ENCODE measurements at places on chromosomes 1 and 21.

- DNase-seq: no peak
Observed at GRCh38 chr1:226665505-226666163, 73.4 kb downstream of the ITPKB start.

DNA sequence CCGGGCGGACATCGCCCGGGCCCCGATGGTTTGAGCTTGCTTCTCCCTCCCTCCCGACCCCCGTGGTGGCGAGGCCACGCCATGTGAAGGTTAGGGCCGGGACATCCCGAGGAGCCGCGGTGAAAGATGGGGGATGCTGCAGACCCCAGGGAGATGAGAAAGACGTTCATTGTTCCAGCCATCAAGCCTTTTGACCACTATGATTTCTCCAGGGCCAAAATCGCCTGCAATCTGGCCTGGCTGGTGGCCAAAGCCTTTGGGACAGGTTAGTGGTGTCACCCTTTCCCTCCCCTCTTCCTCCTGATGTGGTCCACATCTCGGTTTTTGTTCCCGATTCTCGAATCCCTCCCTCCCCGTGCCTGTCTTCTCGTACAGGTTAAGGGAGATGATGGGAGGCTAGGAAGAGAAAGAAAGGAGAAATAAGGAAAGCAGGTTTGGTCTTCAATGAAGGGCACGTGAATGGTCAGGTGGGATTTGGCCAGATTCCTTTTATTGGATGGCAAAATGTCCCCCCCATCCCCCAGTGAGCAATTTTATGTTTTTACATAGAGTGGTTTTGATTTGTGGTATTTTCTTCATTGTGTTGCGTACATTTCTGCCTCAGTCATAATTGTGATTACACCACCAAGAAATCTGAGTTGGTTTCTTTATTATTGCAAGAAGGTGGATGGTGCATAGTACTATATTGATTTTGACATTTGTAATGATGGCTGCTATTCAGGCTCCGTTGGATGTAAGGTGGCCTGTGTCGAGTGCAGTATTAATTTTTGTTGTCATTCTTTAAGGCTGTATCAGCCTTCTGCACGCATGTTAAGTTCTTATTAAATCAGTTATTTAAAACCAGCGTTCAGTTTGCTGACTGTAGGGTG is 1.2 kb downstream of the CAMSAP2 start:
- no peak for DNase-seq

- no peak for DNase-seq
Observed at GRCh38 chr1:162690672-162691434, 58.6 kb downstream of the DDR2 start.

DNA sequence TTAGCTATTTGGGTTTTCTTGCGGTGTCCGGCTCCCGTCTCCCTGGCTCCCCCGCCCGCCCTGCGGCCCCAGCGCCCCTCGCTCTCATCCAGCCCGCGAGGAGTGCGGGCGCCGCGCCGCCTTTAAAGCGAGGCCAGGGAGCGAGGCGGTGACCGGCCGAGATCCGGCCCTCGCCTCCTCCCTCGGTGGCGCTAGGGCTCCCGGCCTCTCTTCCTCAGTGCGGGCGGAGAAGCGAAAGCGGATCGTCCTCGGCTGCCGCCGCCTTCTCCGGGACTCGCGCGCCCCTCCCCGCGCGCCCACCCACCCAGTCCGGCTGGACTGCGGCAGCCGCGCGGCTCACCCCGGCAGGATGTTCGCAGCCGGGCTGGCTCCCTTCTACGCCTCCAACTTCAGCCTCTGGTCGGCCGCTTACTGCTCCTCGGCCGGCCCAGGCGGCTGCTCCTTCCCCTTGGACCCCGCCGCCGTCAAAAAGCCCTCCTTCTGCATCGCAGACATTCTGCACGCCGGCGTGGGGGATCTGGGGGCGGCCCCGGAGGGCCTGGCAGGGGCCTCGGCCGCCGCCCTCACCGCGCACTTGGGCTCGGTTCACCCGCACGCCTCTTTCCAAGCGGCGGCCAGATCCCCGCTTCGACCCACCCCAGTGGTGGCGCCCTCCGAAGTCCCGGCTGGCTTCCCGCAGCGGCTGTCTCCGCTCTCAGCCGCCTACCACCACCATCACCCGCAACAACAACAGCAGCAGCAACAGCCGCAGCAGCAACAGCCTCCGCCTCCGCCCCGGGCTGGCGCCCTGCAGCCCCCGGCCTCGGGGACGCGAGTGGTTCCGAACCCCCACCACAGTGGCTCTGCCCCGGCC is 492 bp downstream of the HLX start:
- peak; percentile 9 for DNase-seq

GRCh38 chr1:6168947-6169586 is 11.1 kb downstream of the CHD5 start:
- no peak for DNase-seq

DNA sequence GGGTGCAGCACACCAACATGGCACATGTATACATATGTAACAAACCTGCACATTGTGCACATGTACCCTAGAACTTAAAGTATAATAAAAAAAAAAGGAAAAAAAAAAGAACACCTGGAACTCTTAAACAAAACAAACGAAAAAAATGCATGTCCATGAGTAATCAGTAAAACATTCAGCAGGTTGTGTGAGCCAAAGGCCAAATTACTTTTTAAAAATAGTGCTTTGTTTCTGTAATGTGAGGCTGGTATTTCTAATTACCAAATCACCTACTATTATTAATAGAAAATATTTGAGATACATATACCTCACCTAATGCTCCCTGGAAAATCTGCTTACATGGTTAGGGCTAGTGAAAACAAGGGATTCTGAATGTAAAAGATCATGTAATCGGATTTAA is 294.4 kb upstream of the NR5A2 start:
- no peak for DNase-seq

DNA sequence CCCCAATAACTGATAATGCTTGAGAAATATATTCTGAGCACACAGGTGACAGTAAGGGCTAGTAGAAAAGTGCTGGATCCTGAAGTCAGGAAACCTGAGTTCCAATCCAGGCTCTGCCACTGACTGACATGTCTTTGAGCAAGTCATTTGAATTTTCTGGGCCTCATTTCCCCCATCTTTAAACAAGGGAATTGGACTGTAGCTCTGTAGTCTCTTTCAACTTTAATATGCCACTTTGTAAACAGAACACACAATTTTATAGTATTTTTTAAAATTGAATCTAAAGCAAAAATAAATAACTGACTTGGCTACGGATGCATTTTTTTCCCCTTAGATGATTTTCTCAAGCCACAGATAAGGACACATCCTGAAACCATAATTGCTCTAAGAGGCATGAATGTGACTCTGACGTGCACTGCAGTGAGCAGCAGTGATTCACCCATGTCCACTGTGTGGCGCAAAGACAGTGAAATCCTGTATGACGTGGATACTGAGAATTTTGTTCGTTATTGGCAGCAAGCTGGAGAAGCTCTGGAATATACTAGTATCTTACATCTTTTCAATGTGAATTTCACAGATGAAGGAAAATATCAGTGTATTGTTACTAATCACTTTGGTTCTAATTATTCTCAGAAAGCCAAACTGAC is 37.0 kb downstream of the LRIG2 start:
- DNase-seq: no peak

DNA sequence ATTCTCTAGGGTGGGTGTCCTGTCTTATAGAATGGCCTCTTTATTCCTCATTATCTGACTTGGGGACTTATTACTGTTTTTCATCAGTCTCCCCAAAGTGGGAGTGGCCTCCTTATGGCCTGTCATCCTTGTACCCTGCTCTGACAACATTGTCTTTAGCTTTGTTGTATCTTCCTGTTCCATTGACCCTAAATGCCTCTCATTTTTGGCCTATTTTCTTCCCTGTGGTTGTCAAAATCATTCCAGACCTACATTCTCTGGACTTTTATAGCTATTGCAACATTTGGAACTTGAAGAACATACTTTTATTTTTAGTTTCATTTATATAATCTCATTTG is 9.7 kb downstream of the SFT2D2 start:
- no peak for DNase-seq

DNA sequence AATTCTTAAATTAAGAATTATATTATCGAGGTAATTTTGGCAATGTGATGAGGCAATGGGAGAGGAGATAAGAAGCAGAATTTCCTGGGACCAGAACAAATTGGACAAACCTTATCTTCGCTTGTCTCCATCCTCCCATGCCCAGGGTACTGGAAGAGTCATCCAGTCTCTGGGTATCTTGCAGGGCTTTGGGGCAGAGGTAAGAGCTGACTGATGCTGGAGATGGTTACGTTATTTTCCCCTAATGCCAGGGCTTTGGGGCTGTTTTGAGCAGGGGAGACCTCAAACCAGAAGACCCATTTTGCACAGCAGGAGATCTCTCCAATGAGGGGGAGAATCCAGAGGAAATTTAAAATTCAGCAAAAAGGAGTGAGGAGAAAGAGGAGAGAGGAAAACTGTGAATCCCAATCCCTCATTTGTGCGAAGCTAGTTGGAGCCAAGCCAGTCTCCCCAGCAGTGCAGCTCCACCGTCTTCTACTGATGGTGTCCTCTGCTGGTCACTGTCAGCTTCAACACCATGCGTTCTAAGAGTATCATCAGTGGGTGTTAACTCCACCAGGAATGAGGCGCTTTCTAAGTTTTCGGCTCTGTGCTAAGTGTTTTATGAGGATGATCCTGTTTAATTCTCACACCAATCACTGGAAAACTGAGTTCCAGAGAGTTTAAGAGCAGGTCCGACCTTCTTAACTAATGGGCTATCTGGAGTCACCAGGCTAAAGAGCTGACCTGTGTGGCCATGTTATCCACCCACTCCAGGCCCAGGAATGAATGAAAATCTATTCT is 86.8 kb upstream of the CD34 start:
- peak; percentile 82 for DNase-seq

- DNase-seq: no peak
Observed at GRCh38 chr1:92031281-92032110, 1.7 kb downstream of the EPHX4 start.

DNA sequence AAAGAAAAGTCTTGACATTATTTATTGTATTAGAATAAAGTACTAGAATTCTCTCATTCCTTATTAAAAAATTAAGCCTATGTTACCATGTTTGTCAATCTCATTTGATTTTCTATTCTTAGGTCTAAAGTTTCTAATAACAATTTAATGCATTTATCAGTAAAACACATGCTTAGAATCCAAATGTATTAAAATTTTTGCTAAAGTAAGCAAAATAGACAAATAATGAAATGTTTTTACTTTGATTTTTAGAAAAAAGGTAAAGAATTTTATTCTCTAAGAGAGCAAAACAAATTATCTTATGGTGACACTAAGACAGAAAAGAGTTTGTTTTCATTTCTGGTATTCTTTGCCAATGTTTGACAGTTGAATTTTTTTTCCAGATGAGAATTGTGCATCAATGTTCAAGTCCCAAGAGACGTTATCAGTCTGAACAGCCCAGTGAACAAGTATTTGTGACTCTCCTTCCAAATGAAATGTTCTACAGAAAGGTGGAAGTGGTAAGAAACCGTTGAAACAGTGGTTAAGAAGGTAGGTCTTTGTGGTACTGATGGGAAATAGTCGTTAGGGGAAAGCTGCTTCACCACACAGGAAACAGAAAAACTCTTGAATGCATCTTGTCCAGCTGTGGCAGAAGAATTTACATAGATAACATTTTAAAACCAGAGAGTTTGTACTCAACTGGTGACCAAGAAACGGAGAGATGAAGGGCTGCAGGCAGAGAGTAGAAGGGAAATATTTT is 402.5 kb downstream of the PTPRC start:
- peak; percentile 90 for DNase-seq

DNA sequence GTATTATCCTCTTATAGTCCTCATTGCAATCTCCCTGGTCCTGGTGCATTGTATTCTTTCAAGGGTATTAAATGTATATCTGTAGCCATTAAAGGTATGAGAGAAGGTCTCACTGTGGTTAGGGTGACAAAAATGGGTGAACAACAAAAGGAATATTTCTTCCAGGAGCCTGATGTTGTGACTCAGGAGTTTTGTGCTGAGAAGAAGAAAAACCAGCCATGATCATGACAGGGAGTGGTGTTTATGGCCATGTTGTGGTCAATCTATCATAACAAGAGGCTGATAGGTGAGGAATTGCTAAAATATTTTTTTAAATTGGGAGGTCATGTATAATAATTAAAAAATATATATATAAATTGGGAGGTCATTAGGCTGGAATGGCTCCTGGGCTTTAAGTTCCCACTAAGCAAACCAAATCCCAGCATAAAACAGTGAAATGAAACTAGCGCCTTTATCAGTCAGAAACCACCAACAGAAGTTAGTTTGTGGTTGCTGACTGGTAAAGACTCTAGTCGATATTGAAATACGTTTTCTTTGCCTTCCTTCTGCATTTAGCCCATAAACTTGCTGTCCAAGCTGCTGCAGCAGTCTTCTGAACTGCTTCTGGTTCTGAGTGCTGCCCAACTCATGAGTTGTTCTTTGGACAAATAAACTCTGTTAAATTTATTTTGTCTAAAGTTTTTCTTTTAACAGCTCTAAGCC is 60.3 kb downstream of the TBX19 start:
- peak; percentile 81 for DNase-seq

DNA sequence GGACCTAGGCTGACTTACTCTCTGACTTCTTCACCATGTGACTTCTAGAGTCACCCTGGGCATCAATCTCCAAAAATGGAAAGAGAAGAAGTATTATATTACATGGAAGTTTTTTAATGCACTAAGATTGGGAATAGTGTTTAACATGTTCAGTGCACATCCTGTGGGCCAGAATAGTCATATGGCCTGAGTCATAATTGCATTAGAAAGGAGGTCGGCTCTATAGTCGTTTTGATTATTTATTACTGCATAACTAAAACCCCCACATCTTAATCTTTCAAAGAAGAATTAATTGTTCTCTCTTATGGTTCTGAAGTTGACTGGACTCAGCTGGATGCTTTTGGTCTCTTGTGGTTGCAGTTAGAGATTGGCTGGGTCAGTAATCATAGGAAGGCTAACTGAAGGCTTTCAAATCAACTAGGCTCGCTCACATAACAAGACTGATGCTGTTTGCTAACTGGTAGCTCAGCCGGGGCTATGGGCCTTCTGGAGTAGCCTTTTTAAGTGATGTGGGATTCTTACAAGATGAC is 810.6 kb upstream of the ADGRL4 start:
- DNase-seq: no peak

DNA sequence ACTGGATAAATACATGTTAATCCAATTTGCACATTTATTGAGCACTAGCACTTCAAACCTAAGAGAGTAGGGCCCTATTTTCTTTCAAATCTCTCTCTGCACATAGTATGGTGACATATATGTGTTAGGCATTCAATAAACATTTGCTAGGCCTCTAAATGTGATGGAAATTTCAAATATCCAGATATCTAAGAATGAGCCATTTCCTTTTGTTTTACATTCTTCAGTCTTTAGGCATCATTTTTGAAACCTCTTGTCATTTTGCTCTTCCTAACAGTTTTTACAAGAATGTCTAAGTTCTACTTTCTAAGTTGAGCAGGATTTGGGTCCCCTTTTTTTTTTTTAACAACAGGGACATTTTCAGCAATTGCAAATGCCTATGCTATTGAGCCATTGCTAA is 395.7 kb upstream of the ST6GALNAC5 start:
- DNase-seq: no peak
